Activated CD8-positive, alpha-beta memory T cell treated with anti-CD3 and anti-CD28 coated beads for 4 hours (primary cell): ENCODE measurements at places on chromosomes 16 and 17.

- no peak for DNase-seq
Measured at GRCh38 chr17:77312061-77312701, 171.4 kb downstream of the SEC14L1 start.

DNA sequence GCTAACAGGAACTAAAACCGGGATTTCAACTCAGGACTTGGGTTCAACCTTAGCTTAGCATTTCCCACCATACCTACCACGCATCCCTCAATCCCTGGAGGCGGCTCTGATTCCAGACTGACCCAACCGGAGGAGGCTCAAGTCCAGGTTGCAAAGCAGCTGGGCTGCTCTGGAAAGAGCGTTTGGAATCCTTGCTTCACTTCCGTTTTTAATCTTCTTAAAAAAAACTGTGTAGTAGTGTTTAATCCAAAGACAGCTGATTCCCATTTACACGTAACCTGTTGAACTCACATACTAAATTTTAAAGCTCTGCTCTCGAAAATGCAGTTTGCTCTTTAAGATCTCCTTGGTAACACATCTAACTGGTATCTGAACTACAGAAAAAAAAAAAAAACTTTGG is 50.0 kb downstream of the NXN start:
- no peak for DNase-seq

DNA sequence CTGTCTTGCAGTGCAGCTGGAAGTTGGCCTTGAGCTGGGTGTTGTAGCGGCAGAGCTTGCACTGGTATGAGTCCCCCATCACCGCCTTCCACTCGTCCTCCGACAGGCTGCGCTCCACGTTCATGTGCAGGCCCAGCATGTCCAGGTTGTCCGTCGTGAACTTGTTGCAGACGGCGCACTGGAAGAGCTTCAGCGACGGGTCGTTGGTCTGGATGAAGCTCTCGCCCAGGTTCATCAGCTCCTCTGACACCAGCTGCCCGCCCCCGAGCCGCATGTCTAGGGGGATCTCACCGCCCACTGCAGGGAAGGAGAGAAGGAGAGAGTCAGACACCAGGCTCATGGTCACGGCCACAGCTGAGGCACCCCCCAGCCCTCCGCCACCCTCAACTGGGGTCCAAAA is 97.3 kb downstream of the ZFHX3 start:
- no peak for DNase-seq

GRCh38 chr17:17846645-17847044 is 9.9 kb upstream of the SREBF1 start:
- DNase-seq, result no peak

GRCh38 chr17:40345161-40345993 is 19.2 kb downstream of the GJD3 start:
- DNase-seq, result no peak

GRCh38 chr16:55711959-55712876 is 56.4 kb downstream of the SLC6A2 start:
- peak; percentile 12 for DNase-seq

DNA sequence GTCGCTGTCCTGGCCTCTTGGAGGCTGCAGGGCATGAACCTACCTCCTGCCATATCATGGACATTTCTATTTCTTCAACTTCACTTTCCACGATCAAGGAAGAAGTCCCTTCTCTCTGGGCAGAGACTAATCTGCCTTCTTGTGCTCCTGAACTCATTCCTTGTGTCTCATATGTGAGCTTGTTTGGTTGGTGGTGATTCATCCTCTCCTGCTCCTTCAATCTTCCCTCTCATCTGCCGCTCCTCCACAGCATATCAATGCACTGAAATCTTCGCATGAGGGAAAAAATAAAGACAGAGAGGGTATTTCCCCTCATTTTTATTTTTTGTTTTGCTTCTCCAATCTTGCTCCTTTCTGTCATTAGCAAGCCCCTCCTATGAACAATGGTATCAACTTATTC is 571.7 kb upstream of the GOT2 start:
- no peak for DNase-seq

DNA sequence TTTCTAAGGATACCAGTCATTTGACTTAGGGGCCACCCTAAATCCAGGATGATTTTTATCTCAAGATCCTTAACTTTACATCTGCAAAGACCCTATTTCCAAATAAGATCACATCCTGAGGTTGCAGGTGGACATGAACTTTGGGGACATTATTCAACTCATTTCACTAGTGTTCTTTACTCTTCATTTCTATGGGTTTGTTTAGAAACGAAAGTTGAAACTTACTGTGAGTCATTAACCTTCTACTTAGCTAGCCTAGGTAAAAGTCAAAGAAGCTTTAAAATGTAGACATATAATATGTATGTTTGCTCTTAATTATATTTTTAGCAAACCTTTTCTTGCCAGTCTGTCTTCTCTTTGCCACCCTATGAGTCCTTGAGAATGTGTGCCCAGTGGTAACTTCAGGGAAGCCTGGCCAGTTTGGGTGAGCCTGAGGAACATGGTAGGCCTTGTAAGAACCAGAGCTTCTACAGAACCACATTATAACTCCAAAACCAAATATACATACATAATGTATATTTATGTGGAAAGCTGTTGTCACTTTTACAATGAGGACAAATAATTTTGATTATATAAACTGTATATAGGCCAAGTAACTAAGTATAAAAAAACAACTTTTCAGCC is 38.4 kb downstream of the BPTF start:
- DNase-seq, result no peak

DNA sequence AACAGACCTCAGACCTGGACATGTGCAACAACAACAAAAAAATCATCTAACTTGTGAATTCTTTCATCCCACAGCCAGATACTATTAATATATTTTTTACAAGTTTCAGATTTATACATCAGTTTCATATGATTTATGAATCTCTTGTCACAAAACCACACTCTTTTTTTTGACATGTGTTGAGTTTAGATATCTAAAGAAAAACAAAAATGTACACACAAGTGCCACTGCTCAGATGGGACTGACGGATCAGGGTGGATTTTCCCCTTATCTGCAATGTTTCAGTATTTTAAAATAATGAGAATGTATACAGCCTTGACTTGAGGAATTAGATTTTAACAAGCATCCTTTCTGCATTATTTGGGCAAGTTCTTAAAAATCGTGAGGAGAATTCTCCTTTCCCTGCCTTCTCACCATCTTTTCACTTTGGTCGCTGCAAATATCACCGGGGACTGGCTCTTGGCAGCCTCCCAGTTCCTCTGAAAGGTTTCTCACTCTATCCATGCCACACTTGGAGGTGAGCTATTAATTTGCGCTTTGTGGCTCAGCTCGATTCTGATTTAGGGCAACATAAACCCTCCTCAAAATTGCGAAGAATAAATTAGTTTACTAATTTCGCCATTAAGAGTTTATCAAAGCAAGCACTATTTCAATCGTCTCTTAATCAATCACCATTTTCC is 225.7 kb downstream of the XYLT1 start:
- DNase-seq, result no peak

DNA sequence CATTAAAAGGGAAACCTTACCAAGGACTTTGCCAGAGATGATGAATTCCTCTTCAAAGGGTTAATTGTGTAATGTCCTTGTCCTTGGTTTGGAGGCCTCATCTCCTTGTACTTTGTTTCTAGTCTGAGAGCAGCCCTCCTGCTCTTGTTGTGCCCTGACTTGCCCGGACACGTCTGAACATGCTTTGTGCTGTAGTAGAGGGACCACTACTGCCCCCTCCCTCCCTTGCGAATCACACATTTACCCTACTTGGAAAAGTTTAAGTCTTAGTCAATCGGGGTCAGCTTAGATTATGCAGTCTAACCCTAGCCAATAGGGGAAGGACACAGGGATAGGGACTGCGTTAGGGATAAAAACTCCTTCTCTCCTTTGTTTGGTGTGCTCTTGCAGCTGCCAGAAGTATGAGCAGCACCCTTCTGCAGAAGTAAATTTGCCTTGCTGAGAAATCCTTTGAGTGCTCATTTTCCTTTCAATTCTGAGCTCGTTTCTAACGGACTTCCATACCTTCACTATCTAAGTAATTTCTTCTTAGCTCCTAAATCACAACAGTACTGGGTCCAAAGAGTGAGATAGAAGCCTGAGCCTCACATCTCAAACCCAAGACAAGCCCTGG is 26.4 kb upstream of the CLEC3A start:
- DNase-seq, result no peak

GRCh38 chr17:55642741-55643140 is 79.9 kb downstream of the TMEM100 start:
- DNase-seq, result no peak

DNA sequence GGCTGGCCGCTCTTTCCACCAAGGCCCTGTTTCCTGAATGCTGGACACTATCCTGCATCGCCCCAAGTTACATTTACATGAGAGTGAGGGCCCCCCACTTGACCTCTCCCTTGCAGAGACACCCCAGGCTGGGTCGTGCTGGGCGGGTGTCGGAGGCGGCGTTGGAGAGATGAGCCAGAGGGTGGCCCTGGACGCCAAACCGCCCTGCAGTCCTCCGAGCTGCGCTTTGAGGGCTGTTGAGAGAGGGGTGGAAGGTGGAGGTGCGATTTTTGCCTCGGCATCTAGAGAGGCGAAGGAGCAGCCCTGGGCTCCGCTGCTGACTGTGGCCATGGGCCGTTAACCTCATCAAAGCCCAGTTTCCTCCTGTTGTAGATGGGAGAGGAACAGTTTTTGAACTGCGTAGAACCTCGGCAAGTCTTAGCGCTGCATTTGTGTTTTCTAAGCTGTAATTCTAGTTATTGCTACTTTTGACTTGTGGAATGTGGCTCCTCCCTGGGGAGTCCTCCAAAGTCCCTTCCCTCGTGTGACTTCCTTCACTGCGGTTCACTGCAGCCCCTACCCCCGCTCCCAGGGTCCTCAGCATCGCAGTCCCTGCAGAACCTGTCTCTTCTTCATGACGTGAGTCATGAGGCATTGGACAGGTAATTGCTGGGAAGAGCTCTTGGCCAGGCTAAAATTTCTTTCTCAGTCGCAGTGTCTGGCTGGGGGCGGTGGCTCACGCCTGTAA is 986 bp upstream of the ELOB start:
- no peak for DNase-seq

GRCh38 chr17:20306924-20307323 is 160.4 kb downstream of the LGALS9B start:
- DNase-seq, result no peak

DNA sequence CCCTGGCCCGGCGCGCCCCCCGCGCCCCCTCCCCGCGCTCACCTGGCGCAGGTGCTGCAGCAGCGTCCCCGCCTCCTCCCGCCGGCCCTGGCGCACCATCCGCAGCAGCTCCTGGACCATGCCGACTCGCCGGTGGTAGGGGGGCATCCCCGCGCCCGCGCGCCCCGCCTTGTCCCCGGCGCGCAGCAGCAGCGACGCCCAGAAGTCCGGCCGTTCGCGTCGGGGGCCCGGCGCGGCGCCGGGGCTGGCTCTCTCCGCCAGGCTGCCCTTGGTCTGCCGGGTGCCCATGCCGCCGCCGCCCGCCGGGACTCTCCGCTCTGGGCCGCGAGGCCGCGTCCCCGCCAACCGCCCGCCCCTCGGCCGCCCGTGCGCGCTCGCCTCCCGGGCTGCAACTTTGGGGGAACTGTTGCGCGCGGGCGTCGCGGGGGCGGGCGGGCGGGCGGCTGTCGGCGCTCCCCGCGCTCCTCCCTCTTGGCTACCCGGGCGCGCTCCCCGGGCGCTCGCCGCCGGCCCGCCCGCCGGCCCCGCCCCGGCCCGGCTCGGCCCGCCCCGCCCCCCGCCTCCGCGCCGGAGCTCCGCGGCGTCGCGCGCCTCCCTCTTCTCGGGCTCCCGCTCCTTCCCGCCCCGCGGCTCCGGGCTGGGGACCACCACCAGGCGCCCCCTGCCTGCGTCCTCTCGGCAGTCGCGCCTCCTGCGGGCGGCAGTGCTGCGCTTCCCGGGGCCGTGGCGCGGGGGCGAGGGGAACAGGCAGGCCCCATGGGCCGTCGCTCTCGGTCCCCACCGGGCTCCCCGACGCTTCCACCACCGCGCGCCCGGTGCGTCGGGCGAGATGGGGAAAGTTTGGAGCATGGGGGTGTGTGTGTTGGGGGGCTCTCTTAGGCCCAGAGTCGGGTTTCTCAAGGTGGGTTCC is at the start of gene LRRC75A:
Gene LRRC75A, minus strand, starts transcription at position 491 of the 910 bp plus-strand sequence. Its CDS starts 203 bp downstream, at position 288.
- peak; percentile 31 for DNase-seq
